Aorta (tissue), 5 donors: ENCODE measurements at places on chromosomes 11 and 22. TPM values are rescaled to one million over a fixed set of nuclear protein-coding genes. Genes with fewer than 3 reads are reported as not detected.

The DGCR6 gene
- polyA plus RNA-seq = 3.3 TPM

The MYEOV gene
- polyA plus RNA-seq = not detected

The C11orf65 gene
- not detected for polyA plus RNA-seq

The PGA5 gene
- polyA plus RNA-seq = not detected

The PTPRJ gene
- polyA plus RNA-seq = 2.8 TPM

The TRIM6 gene
- 3.6 TPM for polyA plus RNA-seq

The POTEH gene
- not detected for polyA plus RNA-seq

The THYN1 gene
- 64.4 TPM for polyA plus RNA-seq

The FOLH1 gene
- 17.3 TPM for polyA plus RNA-seq

The GGTLC3 gene
- not detected for polyA plus RNA-seq
